AG20443 (cell line): ENCODE measurements at places on chromosomes 13 and 19.

- no peak for DNase-seq
Measured at GRCh38 chr19:42115219-42115618, 17.0 kb downstream of the POU2F2 start.

DNA sequence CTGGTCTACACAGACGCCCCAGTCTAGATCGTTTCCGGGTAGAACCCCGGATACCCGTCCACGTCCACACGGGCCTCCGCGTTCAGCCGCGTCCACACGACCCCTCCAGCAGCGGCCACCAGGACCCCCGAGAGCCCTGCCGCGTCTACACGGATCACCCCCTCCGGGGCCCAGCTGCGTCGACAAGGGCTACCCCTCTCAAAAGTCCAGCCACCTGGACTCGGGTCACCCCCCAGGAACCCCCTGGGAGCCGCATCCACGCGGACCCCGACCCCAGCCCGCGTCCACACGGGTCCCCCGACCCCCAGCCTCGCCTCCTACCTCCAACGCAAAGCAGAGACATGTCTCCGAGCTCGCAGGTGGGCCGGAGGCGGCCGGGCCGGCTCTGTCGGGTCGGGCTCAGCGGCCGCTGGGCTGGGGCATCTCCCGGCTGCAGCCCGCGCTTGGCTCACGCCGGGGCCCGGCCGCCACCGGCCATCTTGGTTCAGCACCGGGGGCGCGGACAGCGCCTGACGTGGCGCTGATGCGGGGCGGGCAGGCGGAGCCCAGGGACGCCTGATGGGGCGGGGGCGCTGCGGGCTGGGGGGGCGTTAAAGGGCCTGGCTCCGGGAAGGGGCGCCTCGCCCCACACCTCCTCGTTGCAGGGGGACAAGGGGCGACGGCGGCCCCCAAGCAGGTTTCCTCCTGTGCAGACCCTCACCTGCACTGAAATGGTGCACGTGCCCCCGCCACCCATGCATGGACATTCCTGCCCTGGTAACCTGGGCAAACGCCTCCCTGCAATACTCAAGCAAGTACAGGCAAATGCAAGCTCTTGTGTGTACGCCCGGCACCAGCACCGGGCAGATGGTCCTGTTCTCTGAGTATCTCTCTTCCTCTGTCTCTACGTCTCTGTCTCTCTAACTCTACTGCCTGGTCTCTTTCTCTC, at the start of gene UNC13A:
Gene UNC13A, minus strand, starts transcription at position 498 of the 928 bp plus-strand sequence. Its CDS starts 155 bp downstream, at position 343.
- peak; percentile 87 for DNase-seq

DNA sequence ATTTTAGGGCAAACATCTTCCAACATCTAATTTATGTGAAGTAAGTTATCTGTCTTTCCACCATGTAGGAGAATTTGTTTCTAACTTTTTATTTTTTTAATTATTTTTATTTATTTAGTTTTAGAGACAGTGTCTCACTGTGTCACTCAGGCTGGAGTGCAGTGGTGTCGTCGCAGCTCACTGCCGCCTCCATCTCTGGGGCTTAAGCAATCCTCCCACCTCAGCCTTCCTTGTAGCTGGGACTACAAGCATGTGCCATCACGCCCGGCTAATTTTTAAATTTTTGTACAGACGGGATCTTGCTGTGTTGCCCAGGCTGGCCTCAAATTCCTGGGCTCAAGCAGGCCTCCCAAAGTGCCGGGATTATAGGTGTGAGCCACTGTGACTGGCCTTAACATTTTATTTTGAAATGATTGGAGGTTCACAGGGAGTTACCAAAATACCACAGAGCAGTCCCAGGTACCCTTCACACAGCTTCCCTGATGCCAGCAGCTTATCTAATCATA, 58.8 kb downstream of the CELF5 start:
- no peak for DNase-seq

DNA sequence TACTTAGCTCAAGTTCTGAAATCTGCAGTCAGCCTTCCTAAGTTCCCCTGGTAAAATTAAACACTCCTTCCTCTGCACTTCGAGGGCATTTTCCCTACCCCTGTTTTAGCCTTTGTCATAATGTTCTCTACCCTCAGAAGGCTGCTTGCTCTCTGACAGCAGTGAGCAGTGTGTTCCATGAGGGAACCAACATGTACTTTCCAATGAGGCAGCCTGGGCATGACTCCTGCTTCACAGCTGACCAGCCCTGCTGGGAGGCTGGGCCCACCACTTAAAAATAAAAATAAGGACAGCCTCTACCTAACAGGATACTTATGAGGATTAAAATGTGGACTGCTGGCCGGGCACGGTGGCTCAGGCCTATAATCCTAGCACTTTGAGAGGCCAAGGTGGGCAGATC, 26.4 kb downstream of the RUBCNL start:
- DNase-seq = no peak

DNA sequence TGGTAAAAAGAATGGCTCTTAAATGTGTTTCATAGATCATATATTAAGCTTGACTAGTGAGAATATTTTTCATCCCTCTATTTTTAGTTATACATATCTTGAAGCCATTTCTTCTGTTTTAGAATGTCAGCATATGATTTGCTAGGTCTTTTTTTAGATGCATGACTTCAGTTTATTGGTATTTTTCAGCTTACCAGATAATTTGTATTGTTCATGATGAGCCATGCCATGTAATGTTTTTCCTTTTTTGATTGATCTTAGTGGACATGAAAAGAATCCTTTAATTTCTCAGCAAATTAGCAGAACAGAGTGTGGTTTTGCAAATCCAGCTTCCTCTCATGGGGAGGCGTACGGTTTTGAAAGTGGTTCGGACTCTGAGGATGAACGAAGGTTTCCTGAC, 168.5 kb downstream of the LMO7 start:
- no peak for DNase-seq

GRCh38 chr19:33465371-33465770, 56.2 kb downstream of the PEPD start:
- no peak for DNase-seq

DNA sequence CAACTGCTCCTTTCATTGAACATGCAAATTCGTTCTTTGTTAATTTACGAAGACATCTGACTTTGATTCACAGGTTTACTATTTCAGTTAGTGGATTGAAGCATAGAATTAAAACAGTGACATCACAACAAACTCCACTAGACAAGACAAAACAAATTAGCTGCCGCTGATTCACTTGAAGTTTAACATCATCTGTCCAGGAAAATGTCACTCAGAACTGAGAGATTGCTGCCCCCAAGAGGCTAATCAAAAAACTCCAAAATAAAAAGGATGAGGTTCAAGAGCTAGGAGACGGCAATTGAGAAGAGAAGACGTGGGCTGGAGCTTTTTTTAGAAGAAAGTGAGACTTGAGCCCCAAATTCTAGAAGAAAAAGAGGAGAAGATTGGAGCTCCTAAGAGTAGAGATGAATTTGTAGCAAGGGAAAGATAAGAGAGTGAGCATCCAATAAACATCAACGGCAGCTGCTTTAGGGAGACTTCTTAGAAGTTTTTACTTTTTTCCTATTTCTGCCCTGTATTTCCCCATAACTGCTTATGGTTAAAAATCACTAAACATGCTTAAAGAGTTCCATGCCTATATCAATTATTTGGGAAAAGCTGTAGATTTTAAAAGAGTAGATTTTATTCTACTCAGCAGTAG, 40.8 kb upstream of the TPP2 start:
- DNase-seq = peak; percentile 36

DNA sequence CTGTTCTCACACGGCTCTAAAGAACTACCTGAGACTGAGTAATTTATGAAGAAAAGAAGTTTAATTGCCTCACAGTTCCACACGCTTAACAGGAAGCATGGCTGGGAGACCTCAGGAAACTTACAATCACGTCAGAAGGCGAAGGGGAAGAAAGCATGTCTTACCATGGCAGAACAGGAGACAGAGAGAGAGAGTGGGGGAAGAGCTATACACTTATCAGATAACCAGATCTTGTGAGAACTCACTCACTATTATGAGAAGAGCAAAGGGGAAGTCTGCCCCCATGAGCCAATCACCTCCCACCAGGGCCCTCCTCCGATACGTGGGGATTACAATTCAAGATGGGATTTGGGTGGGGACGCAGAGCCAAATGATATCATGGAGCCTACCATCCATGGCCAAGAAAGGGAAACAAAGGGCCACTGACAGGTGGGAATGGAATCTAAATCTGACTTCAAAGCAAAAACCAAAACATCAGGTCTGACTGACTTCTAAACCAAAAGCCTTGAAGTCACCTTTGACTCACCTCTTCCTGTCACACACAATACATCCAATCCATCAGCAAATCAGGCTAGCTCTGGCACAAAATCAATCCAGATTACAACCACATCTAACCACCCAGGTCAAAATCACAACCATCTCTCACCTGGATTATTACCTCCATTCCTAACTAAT, 189.7 kb downstream of the ENOX1 start:
- no peak for DNase-seq

DNA sequence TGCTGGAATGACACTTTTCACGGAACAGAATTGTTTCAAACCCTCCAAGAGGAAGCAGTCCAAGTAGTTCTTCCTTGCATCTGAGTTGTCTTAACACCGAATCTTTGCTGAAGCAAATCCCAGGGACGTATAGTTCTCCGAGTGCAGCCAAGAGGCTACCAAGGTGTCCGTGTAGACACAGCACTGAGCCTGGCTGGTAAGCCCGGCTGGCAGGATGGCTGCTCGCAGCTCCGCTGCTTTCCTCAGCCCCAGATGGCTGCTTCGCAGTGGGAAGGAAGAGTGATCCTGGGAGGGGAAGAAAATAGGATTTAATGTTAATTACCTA, 105.0 kb downstream of the SLC7A1 start:
- no peak for DNase-seq

GRCh38 chr19:37867831-37868230, 38.6 kb downstream of the WDR87 start:
- no peak for DNase-seq

DNA sequence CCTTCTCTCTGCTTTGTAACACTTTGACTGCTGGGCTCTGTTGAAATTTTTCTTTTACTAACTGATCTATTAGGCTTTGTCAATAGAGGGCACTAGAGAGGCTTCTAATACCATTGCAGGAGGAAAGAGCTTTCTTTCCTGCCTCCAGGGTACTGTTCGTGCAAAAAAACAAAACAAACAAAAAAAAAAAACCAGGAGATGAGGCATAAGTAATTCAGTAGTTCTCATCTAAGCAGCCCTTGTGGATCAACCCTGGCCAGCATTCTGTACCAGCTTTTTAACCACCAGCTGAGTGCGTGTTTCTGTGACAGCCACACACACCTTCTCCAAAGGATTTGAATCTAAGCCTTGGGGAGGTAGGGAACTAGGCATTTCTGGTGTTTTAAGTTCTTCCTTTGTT, 1707.6 kb upstream of the SLC10A2 start:
- peak; percentile 21 for DNase-seq

DNA sequence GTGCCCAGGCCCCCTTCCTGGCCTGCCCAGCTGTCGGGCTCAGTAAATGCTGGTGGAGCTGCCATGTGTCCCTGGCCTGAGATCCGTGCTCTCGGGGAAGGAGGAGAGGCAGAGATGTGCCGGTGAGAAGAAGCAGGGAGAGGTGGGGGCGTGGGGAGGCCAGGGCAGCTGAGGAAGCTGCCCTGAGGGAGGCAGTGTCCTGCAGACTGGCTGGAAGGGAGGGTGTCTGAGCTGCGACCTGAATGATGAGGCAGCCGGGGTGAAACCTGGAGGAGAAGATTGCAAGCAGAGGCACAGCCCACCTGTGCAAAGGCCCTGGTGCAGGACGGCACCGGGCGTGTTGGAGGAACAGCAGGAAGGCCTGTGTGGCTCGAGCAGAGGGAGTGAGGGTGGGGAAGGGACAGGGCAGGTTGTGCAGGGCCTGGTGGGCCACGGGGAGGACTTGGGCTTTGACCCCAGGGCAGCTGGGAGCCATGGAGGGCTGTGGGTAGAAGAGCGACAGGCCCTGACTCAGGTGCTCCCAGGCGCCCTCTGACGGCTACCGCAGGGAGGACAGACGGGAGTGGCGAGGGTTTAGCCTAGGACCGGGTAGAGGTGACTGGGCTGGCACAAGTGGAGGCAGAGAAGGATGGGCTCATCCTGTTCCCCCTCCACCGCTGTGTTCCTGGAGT, 14.0 kb upstream of the CELF5 start:
- DNase-seq = peak; percentile 82

- DNase-seq = no peak
Measured at GRCh38 chr19:8515317-8515716, 1.4 kb upstream of the ZNF414 start.

GRCh38 chr19:15466851-15467733, 2.7 kb upstream of the RASAL3 start:
- no peak for DNase-seq

- no peak for DNase-seq
Measured at GRCh38 chr13:97431171-97431764, 2.7 kb upstream of the RAP2A start.
